ENCODE measurements at places on chromosomes 2 and 18.

DNA sequence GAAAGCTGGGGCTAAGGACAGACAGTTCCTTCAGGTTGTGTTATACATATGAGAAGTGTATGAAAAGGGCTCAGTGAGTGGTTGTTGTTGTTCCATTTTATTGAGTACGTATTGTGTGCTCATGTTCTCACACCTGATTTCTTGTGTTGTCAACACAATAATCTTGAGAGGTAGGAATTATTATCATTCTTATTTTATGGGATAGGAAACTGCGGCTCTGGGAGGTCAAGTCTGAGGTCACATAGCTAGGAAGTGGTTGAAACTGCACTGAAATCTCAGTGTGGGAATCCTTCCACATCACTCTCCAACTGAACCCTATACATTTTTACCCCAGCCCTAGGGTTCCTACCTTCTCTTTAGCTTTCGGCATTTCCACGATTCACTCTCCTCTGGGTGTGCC, 124.2 kb upstream of the CXCR4 start:
- DNase-seq = no peak

DNA sequence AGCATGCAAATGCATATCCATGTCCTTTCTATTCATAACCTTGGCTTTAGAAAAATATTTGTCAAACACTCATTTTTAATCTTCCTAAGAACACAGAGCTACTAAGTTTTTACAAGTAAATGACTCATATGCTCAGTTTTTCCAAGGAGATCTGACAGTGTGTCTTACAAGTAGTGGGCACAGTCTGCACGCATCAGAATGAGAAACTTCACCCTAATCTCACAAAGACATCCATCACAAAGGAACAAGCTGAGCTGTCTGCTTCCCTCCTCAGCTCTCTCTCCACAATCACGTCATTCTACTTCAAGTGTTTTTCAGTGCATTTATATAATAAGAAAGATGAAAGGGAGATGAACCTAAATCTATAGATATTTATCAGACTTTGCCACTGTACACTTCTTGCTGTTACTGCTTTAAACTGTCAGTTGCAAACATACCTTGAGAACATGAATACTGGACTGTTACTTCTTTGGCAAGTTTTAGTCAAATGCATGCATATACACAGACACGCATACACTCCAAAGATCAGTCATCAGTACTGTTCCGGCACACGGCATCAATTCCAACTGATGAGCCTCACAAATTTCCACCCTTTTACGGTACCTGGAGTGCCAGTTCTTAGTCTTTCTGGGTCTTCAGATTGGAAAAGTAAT, 75.7 kb downstream of the RBMS1 start:
- no peak for DNase-seq

DNA sequence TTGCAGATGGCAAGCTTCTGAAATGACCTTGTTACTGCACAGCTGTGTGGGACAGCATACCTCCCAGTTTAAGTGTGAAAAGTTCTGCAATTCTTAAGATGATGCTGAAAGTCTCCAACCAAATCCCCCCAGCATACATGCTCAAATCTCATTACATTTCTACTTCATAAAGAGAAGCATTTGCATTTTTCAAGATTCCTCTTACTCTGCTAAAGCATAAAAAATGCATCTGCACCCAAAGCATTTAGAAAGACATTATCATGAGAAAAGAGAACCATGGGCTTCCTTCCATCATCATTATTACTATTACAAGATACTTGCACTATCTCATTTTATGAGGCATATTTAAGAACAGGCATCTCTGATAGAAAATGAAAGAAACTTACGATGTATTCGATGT, 236.9 kb upstream of the REV1 start:
- no peak for DNase-seq

DNA sequence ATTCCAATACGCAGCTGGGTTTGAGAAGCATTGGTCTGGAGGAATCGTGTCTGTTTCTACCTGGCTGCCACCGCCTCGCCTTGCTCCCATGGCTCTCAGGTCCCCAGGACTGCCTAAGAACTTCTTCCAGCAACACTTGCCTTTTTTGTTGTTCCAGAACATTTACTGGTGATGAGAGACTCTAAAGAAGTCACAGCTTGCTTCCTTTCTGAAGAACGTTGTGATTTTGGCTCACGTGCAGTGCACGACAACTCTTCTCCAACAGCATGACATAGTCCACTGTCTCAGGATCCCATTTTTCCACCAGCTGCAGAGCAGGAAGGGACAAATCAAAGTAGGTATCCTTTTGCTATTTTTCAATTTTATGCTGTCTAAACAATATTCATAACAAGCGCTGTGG, 940.9 kb downstream of the SLC4A3 start:
- no peak for DNase-seq

DNA sequence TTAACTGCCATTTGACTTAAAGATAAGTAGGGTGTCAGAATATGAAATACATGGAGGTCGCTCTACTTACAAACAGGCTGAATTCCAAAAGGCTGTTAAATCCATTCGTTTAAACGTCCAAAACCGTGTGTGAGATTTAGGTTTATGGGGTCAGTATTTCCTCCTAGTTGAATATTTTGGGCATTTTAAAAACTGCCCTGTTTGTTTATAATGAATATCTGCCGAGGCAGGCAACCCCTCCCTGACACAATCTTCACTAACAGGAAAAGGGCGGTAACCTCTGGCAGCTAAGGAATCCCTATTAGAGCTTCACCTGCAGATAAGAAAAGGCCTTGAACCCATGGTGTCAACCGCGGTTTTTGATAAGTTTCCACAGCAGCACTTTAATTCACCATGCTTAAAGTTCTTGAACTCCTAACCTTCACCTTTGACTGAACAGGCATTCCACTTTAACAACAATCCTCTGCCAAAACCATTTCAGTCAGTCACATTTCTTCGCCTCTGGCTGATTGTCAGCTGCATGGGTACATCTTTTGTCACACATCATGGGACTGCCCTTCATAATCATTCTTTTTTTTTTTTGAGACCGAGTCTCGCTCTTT, 17.8 kb downstream of the TRAK2 start:
- no peak for DNase-seq

- no peak for DNase-seq
These were observed 109.8 kb upstream of the ZNF516 start for GRCh38 chr18:76604935-76605240.

DNA sequence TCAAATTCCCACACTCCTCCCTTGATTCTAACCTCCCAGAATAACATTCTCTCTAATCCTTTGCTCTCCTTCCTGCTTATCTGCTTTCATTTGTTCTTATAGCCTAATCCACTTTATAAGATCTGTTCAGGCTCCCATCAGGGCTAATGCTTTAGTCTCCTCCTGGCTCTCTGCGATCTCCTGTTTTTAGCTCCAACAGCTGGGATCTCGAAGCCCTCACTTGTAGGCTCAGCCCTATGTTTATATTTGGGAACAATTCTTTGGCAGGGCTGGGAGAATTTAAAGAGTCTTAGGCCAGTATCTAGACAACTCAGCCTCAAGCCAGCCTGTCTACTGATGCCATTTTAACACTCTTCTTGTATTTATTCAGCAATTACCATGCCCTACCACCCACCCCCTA, 27.2 kb upstream of the RAPH1 start:
- DNase-seq = no peak

- DNase-seq = no peak
These were observed 37.9 kb downstream of the GDF7 start for GRCh38 chr2:20704886-20705285.

GRCh38 chr2:39838589-39838988, 59.5 kb upstream of the THUMPD2 start:
- DNase-seq = no peak

DNA sequence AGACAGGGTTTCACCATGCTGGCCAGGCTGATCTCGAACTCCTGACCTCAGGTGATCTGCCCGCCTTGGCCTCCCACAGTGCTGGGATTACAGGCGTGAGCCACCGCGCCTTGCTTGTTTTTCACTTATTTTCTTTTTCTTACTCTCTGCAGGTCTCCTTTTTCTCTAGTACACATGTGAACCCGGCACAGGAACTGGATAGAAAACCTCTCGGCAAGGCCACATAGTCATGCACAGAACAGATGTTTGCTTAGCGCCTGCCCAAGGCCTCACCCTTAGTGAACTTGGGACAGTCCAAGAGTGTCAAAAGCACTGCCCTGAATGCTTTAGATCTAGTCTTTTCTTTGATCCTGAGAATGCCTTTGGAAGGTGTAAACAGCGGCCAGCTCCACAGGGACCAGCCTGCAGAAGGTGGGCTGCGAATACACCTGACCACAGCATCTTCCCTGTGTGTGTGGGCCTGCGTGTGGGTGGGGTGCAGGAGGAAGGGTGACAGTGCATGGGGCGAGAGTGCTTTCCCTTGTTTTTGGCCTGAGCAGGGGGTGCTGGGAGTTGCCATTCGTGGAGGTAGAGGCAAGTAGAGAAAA, 27.0 kb downstream of the IMPA2 start:
- no peak for DNase-seq

- DNase-seq = no peak
These were observed 118.2 kb downstream of the ZNF521 start for GRCh38 chr18:25233528-25234321.

DNA sequence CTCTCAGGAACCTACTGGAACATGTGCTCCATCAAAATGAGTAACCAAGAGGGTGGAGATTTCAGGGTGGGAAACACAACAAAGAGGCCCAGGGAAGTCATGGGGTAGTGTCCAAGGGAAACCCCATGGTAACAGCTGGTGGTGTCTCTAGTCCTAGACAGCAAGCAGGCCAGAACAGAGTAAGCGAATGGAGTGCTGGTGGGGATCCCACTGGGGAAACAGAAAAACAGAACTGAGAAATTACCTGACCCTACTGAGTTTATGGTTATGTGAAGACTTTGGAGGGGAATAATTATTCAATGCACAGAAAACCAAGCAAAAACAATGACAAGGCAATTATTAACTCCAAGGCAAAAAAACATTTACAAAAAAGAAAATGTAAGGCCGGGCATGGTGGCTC, 16.9 kb downstream of the ERCC3 start:
- DNase-seq = no peak

DNA sequence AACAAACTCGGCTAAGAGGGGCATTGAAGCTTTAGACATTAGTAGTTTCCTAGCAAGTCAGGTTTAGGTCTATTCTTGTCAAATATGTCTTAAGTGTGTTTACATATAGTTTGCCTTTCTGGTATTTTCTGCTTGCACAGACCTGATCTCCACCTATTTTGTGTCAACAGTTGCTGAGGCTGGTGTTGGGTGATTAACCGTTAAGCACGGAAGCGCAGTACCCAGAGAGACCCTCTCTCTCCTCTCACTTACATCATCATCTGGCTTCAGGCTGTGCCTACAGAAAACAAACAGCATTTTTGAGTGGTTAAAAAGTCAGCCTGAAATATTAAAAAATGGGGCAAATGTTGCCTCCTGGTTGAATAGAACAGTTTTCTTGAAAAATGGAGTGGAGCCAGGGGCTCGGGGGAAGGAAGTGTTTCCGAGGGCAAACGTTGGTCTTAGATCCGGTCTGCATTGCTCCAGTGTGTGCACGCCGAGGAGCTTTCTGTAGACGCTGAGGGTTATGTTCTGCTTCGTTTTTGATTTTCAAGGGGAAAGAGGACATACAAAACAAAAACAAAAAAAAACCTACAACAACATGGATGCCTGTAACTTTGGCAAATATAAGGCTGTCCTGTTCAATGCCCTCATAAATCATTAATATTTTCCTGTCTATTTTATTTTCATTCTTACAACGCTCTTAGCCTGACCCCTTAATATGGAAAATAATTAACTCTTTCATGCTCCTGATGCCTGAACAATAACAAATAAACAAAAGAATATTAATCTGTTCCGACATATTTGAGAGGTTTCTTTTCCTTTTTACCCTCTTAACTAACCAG, 120.8 kb downstream of the MEIS1 start:
- DNase-seq = no peak

DNA sequence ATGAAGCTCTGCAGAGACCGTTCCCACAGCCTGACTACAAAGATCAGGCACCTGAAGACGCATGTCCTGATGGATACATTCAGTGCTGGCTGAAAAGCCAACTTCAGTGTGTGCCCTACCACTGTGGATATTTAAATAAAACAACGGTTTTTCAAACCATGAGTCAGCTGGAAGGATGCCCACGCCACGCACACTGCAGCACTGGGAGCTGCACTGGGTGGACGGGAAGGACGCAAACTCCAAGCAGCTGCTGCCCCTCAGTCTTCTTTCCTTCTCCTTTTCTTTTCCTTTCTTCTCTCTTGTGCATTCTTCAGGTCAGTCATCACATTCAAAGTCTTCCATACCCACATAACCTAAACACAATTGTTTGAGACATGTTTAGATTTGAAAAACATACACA, 7.9 kb downstream of the TMEM18 start:
- DNase-seq = no peak

GRCh38 chr2:43553341-43553855, 42.4 kb downstream of the THADA start:
- no peak for DNase-seq

- DNase-seq = no peak
These were observed 1.9 kb downstream of the PER2 start for GRCh38 chr2:238286551-238286950.

- no peak for DNase-seq
These were observed 1.7 kb upstream of the PER2 start for GRCh38 chr2:238290091-238290509.

DNA sequence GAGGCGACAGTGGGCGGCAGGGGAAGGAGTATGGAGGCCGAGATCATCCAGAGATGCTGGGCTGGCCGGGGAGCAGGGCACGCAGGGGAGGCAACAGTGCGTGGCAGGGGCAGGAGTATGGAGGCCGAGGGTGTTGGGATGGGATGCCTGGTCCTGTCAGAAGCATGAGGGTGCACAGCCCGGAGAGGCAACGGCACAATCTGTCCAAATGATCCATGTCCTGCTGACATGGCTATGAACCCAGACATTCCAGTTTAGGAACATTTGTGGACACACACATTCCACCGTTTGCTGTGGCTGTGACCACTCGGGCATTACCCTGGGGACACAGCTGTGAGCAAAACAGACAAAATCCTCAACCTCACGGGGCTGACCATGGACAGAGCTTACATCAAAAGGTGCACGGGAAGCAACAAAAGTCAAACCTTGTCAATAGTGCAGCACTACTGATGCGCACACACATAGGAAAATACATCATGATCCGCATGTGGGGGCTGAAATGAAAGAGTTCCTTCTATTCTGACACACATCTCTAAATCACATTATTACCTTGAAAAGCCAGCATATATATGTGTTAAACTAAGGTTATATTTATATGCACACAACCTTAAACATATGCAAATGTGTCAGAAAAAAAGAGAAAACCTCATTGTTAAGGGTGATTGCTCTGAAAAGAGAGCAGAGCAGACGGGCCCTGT, 144.0 kb upstream of the GPC1 start:
- no peak for DNase-seq

DNA sequence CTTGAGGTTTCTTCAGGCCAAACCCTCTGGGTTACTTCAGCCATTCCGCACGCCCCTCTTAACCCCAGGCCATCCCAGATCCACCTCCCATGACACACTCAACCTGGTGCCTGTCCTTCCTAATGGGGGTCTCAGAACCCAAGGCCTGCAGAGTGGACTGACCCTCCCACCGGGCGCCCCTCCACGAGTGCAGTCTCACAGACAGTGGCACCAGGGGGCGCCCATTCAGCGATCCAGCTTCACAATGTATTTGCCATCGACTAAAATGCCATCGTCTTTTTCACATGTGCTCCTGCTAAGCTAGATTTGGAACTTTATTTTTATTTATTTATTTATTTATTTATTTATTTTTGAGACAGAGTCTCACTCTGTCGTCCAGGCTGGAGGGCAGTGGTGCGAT, 38.5 kb downstream of the INPP5D start:
- DNase-seq = no peak

- DNase-seq = no peak
These were observed 1104.2 kb downstream of the BCL11A start for GRCh38 chr2:59449274-59449673.
